HS-27A (cell line): ENCODE measurements at places on chromosomes 3 and 15.

GRCh38 chr3:191644291-191644690 lies 183.3 kb downstream of the PYDC2 start:
- no peak for DNase-seq

- DNase-seq: no peak
Observed at GRCh38 chr15:37758412-37758811, 176.0 kb upstream of the TMCO5A start.

- no peak for DNase-seq
Observed at GRCh38 chr3:105722943-105723556, 145.8 kb downstream of the CBLB start.

DNA sequence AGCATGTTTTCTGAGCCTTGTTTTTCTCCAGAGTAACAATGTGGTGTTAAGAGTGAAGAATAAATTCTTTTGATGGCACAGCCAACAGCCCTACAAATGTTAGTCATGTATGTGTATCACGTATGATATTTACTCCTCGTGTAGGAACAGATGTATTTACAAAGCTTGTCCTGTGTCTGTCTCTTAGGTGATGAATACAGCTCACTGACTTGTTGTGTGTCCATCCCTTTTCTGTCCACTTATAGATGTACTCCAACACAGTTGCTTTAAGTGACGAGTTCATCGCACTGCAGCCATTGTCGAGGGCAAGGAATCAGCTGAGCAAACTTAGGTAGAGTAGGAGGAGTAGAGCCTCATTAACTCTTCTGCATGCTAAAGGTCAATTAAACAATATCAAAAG lies 78.1 kb downstream of the DCUN1D1 start:
- no peak for DNase-seq

DNA sequence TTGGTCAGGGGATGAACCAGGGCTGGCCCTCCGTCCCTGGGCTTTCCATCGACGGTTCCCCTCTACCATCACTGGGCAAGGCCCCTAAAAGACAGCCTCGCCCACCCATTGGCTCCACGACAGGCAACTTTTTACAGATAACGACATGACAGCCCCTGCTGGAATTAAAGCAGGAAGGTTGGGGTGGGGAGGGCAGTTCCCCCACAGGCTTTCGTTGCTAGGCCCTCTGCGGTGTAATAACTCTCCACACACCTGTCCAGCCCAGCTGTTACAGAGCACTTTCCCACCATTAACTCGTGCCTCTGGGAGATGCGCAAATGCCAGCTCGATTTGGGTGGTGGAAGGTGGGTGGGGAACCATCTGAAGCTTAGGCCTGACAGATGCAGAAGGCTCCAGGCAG lies 264.2 kb upstream of the TLE3 start:
- no peak for DNase-seq

DNA sequence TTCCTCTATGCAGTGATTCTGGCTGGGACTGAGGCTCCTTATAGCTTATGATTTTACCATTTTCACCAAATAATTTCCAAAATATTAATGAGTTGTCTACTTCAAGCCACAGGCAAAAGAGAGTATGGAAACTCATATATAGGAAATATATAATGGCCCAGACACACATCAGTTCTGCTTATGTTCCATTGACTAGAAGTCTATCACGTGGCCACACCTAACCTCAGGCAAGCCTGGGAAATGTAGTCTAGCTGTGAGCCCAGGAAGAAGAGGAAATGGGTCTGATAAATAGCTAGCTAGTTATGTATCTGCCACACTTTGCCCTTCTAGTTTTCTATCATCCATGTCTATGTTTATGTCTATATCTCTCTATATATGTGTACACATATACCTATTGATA lies 195.1 kb downstream of the OTOL1 start:
- no peak for DNase-seq

- DNase-seq: no peak
Observed at GRCh38 chr3:133460809-133461208, 61.0 kb downstream of the BFSP2 start.

- DNase-seq: no peak
Observed at GRCh38 chr3:32181365-32181764, 57.1 kb upstream of the CMTM8 start.

DNA sequence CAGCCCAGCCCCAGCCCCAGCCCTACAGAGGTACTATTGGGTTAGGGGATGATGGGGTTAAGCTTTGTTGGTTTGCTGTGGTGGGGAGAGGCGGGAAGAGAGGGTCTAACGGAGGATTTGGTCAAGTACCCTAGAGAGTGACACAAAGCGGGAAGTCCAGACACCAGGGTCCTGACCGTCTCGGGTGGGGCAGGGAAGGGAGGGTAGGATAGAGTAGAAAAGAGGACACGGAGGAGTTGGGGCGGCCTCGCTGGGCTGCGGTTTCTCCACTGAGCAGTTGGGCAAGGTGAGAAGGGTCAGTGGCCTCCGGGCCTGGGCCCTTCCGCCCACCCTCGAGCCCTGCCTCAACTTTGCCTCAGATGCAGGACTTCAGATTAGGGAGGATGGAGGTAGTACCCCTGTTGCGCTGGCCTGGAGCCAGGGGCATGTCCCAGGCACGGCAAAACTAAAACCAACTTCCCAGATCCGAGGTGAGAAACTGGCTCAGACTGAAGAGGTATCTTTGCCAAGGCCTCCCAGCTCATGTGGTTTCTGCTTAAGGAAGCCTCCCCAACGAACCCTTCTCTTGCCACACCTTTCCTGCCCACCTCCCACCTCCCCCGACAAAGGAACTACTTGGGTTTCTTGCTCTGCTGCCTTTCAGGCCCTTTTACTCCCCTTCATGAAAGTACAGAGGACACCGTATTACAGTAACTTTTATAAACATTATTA lies 551 bp downstream of the PML start:
- no peak for DNase-seq

GRCh38 chr15:94682171-94682570 lies 450.8 kb downstream of the MCTP2 start:
- no peak for DNase-seq
